ENCODE measurements at places on chromosomes 13 and 19.

DNA sequence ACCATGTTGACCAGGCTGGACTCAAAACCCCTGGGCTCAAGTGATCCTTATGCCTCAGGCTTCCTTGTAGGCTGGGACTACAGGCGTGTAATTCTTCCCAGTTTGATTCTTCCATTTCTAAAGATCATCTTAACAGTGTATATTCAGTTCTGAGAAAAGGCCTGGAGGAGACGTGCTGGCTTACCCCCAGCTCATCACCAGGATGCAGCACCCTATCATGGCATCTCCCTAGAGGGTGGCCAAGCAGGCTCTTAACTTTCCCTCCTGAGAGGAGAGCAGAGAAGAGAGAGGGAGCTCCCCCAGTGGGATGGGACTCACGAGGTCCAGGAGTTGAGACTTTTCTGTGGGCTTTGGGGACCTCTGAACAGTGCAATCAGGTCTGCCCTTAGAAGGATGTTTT is 2.1 kb upstream of the TUBA3C start:
- DNase-seq: no peak

DNA sequence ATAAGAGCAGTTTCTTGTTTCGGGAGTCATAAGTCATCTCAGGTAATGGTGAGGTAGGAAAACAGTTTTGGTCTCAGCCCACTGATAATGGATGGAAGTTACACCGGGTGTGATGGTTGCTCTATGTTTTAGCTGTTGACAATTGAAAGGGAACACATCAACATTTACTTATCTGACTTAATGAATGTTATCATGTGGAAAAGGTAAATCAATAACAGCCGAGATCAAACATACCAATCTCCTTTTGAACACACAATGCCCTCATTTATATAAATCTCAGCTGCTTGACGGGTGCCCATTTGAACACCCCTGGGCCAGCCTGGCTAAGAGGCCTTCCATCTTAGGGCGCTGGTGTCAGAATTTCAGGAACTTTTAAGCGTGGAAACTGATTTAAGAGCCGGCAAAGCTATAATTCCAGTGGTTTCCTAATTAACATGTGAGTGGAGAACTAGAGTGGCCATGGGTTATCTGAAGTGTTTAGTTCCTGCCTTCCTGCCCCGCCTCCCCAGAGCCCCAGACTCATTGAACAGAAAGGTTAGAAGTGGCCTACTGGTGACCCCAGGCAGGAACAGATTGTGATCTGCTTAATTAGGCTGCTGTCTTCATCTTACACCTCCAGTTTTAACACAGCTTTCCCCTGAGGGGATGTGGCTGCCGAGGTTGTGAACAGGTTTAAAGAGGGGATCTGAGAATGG is 572.7 kb downstream of the FGF9 start:
- no peak for DNase-seq

DNA sequence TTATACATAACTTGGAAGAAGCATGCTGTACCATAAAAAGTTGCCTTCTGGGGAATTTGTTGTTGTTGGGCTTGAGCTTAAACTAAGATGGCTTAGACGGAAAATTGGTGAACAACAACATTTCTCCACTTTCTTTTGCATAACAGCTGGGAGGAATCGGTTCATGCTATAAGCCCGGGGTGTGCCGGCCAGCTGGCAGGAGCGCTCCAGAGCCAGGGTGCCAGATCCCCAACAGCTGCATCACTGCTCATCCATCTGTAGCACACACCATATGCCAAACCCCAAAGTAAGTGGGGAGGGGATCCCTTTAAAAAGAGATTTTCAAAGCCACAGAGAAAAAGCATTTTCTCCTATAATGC is 419.5 kb upstream of the ARGLU1 start:
- DNase-seq: no peak

DNA sequence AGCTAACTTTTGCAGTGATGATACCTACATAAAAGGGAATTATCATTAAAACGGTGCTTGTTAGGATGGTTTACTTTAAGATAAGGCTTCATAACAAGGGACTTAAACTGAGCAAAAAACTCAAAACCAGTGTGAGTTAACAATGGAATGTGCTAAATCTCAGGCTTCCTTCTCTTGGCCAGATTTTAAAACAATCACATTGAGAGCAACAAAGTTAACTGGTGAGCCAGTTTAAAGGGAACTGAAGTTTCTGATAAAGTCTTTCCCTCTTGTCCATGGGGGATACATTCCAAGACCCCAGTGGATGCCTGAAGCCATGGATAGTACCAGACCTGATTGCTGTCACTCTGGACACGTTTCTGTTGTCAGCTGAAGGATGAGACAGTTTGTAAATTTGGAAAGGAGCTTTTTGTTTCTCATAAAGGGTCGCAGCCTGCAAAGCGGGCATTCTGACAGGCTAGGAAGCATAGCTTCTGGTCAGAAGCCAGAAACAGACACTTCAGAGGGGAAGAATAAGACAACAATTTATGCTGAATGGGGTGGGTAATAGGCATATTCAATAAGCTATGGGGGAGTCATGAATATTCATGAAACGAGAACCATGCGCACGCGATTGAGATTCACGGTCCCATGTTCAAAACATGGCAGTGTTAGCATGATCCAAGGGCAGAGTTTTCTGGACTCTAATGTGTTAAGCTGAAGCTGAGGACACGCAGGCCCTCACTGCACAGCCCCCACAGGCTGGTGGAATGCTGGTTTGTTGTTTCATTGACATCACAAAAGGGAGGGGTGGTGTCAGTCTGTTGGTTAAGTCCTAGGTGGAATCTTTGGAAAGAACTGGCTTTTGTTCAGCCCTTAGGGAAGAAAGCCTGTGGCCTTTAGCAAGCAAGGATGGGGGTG is 150.6 kb upstream of the RNF113B start:
- DNase-seq: no peak

- DNase-seq: no peak
Observed at GRCh38 chr19:31910224-31910623, 435.2 kb upstream of the ZNF507 start.

- no peak for DNase-seq
Observed at GRCh38 chr19:46919324-46919723, 58.5 kb downstream of the ARHGAP35 start.

DNA sequence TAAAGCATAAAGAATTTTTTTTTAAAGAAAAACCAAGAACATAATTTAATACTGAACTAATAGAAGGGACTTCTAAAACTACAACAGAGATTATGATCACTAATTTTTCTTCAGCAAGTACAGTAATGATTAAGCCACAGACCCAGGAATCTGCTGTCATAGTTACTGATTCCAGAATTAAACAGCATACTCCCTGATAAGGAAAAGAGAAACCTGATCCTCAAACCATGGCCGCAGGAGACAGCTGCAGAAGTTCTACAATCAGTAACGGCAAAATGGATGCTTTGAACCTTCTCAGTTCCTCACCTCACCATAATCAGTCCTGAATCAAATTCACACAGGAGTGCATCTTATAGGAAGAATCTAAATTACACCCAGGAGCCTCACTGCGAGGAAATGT is 939.0 kb upstream of the SLITRK1 start:
- no peak for DNase-seq

DNA sequence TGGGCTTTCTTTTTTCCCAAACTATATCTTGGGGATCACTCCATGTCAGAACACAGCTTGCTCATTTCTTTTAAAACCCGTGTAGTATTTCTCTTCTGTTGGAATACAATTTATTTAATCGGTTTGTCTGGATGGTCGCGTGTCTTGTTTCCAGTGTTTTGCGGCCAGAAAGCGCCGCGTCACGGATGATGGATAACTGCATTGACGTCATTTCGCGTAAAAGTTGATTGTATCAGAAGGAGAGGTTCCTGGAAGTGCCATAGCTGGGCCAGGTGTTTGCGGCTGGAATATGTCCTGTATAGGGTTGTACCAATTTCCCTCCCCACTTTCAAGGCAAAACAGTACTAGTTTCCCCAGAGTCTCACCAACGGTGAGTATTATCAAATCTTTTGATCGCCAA is 9.7 kb downstream of the ACTL9 start:
- no peak for DNase-seq

DNA sequence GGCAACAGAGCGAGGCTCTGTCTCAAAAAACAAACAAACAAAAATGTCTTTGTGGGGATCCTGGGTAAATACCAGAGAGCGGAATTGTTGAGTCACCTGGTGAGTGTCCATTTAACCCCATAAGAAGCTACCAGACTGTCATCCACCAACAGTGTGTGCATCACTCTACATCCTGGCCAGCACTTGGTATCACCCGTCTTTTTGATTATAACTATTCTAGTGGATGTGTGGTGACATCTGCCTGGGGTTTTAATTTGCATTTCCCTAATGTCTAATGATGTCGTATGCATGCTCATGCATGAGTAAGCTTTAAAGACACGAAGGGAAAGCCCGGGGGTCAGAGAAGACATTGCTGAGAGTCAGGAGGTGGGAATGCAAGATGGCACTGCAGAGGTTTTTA is 126.7 kb upstream of the MRI1 start:
- no peak for DNase-seq

DNA sequence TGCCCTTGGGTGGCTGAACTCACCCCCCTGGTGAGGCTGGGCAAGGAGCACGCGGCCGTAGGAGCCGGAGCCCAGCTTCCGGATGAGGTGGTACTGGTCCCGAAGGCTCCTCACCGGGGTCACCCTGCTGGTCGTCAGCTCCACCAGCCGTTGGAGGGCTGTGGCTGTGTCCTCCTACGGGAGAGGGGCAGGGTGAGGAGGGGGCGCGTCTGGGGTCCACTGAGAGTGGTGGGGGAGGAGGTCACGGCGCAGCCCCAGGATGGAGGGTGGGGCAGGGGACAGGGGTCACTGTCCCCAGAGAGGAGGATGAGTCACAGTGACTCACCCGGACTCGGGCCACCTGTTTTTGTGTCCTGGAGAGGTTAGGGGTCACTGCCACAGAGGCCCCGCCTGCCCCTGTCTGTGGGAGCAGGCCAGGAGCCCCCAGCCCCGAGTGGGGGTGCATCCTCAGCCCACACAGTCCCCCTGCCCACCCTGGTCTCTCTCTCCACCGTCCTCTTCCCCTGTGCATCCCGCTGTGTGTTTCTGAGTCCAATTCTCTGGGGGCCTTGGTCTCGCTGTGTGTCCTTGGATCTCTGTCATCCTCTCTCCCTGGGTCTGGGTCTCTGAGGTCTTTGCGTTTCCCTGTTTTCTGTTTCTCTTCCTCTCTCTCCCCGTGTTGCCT is 435 bp downstream of the SBK3 start:
- no peak for DNase-seq

DNA sequence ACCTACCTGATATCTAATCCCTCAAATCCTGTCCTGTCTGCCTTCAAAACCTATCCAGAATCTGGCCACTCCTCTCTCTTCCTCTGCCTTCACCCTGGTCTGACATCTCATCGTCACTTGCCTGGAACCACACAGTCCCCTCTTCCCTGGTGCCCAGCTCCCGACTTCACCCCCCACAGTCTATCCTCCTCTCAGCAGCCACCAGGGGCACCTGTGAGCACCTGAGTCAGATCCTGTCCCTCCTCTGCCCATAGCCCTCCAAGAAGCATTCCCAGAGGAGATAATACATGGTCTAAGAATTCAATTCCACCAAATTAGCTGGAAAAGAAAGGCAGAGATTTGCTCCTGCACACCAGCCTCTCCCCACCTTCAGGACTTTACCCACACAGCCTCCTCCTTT is 48.9 kb downstream of the ZNRF4 start:
- no peak for DNase-seq

- no peak for DNase-seq
Observed at GRCh38 chr13:114002771-114003321, 29.0 kb upstream of the C13orf46 start.

GRCh38 chr19:988081-988480 is 3.9 kb downstream of the WDR18 start:
- DNase-seq: no peak

GRCh38 chr19:3477951-3478350 is 2.4 kb downstream of the SMIM24 start:
- no peak for DNase-seq

- peak; percentile 97 for DNase-seq
Observed at GRCh38 chr19:50511069-50511822, at the start of gene JOSD2. Gene JOSD2, minus strand, starts transcription at chr19:50511191. Its CDS starts 760 bp downstream, at chr19:50510431.

- DNase-seq: no peak
Observed at GRCh38 chr19:30490760-30491159, 118.6 kb downstream of the ZNF536 start.

DNA sequence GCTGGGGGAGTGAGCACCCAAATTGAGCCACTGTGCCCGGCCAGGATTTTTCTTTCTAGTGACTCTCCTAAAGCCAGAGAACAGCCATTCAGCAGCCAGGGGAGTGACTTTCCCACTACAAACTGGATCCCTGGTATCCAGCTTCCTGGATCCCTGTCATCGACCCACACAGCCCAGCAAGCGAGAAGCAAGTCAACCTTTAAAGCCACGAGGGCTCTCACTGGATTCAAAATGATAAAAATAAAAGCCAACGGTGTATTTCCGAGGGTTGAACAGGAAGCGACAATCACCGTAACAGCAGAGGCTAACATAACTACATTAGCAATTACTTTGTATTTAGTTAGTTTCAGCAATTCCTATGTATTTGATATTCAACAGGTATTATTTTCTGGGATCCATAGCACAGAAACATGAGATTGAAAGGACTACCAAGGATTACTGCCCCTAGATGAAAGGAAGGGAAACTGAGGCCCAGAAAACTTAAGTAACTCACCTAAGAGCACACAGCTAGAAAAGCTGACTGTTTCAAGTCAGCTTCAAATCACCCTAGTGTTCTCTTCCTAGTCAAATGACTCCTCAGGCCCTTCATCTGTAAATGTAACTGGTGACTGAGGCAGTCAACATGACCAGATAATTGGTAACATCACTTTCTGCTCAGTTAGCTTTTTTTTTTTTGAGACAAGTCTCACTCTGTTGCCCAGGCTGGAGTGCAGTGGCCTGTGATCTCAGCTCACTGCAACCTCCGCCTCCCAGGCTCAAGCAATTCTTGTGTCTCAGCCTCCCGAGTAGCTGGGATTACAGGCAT is 2.7 kb downstream of the RFX1 start:
- no peak for DNase-seq

GRCh38 chr13:112586334-112586960 is 1.5 kb downstream of the TUBGCP3 start:
- DNase-seq: no peak

GRCh38 chr19:23718802-23719201 is 31.8 kb upstream of the ZNF675 start:
- no peak for DNase-seq

DNA sequence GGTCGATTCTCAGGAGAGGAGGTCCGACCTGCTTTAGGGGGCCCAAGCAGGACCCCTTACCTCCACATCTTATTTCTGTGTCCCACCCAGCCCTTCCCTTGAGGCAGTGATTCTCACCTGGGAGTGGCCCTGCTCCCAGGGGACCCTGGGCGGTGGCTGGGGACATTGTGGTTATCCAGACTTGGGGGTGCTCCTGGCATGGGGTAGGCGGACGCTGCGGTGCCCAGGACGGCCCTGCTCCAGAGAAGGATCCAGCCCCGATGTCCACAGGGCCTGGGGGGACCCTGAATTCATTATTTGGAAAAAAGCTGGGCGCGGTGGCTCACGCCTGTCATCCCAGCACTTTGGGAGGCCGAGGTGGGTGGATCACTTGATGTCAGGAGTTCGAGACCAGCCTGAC is 84.4 kb downstream of the GADD45B start:
- no peak for DNase-seq

All from activated T-helper 9 cell treated with anti-CD3 and anti-CD28 coated beads, Interleukin-2, amount 50 U/mL, for 16 hours (primary cell).